Right cardiac atrium (tissue), 5 donors: ENCODE measurements at places on chromosomes 12 and 14. TPM values are rescaled to one million over a fixed set of nuclear protein-coding genes. Genes with fewer than 3 reads are reported as not detected.

- peak; percentile 37 for DNase-seq
Observed at GRCh38 chr12:80186727-80187217, 87.4 kb downstream of the OTOGL start.

GRCh38 chr14:80576401-80576800, 365.1 kb upstream of the DIO2 start:
- DNase-seq, result no peak

DNA sequence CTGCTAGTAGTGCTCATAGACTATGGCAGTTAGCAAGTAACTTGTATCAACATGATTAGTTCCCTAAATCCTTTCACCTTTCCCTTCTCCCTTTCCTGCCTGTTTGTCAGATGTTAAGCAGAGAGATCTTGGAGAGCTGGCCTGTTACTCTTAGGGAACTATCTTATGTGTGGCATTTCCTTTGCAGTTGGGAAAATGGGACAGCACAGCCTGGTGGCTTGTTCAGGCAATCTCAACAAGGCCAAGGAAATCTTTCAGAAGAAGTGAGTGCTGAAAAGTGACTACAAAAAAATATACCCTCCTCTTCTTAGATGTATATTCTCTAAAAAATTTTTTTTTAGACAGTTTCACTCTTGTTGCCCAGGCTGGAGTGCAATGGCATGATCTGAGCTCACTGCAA, 7.4 kb downstream of the PARP2 start:
- no peak for DNase-seq

DNA sequence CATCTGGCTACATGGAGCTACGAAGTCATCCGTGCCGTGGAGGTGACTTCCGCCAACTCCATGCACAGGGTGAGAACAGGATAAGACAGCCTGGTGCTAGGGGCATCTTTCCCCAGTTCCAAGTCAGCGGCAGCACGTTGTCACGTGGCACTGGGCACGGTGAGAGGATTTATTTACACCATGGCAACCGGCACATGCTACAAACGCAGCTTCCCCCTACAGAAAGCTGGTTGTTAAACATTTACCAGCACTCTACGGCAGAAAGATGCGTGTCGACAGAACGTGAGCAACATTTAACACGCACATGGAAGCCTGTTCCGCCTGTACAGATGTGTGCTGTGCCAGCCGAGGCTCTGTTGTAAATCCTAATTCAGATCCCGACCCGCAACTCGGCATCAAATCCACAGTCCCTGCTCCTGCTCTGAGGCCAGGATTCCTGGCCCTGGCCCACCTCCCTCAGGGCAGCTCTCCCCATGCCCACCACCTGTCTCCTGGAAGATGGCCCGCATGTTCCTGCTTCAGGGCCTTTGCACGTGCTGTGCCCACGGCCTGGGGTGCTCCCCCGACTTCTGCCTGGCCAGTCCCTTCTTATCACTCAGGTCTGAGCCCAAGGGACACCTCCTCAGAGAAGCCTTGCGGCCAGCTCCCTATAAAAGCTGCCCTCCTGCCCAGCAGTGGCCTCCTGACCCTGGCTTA, 114.1 kb downstream of the RFLNA start:
- DNase-seq, result no peak

DNA sequence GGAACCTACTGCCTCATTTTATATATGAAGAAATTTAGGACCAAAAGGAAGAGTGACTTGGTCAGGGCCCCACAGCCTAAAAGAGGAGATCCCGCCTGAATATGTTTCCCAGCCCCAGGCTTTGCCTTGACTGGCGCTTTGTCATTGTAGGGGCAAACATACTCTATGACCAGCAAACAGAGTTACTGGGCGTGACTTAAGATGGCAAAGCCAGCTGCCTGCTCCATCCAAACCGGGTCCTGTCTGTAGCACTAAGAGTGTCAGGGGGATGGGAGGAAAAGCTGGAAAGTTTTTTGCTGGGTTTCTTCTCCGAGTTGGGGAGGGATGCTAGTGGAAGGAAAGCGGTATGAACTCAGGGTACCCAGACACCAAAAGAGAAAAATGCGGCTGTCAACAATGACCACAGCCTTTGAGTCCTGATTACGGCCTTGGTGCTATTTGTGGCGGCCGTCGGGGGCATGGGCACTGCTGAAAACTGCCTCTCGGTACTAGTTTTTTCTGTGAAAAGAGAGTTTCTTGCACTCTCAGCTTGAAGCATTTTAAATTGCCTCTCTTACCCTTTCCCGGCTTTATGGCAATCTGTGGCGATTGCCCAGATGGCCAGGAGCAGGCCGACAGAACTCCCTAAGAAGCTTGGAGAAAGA, 82.7 kb downstream of the PRIMA1 start:
- DNase-seq, result no peak

DNA sequence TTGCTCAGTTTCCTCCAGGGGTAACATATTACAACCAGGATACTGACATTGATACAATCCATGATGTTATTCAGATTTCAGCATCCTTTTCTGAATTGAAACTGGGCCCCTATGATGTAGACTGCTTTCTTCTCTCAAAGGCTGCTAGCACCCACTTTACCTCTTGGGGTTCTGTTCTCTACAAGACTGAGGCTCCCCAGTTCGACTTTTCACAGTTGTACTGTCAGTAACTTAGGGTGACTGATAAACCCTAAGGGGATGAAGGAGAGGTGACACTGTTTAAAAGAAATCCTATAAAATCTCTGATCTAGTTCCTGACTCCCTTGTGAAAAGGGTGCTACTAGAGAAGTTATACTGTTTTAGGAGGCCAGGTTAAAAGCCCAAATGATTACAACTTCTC, 818 bp downstream of the VPS33A start:
- no peak for DNase-seq

The RTL1 gene
- not detected for total RNA-seq
